Fibroblast of gingiva (primary cell): ENCODE measurements at places on chromosomes 4 and X.
A peak's percentile ranks its signal among the peaks of the same experiment; 100 is the strongest.

DNA sequence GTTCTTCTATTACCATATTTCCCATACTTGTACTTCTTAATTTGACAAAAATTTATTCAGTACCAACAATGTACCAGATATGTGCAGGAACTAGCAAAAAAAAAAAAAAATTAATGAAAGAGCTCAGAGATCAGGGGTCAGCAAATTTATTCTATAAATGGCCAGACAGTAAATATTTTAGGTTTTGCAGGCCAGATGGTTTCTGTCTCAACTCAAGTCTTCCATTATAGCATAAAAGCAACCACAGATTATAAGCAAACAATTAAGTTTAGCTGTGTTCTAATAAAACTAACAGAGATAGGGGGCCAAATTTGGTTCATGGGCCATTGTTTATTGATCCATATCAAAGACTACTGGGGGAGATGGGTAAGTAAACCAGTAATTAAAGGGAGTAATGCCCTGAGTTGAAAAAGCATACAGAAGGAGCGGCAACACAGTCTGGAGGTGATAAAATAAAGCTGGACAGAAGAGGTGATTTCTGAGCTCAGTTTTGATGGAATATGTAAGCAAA is 19.3 kb downstream of the NEK1 start:
- DNase-seq: no peak

- DNase-seq: no peak
Observed at GRCh38 chr4:183205193-183205592, 106.1 kb downstream of the WWC2 start.

DNA sequence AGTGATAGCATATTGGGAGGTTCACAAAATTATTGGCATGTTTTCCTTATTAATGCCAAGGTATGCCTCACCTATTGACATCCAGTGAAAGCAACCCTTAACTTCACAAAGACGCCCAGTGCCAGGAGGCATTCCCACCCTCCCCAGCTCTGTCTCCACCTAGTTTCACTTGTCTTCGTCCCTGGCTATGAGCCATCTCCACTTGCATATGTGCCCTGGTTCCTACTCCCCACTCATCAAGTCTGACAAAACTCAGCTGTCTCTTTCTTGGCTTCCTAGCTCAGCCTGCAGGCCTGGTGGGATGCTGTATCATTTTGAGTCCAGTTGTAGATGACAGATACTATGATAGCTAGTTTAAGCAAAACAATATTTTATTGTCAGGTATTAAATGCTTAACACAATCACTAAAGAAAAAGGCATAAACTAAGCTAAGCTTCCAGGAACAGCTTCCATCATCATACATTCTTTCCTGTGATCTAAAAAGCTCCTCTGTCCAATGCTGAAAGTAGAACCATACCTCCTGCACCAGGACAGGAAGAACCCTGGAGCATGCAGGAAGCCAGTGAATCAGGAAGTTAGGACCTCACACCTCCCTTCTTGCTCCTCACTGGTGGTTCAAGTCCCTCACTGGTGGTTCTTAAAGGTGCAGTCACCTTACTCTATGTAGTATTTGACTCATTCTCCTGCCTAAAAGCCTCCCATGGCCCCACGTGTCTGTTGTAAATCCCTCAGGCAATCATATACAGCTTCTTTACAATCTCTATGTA is 410.3 kb upstream of the RASGEF1B start:
- no peak for DNase-seq

- DNase-seq: no peak
Observed at GRCh38 chrX:35340465-35340864, 397.9 kb downstream of the FAM47B start.

DNA sequence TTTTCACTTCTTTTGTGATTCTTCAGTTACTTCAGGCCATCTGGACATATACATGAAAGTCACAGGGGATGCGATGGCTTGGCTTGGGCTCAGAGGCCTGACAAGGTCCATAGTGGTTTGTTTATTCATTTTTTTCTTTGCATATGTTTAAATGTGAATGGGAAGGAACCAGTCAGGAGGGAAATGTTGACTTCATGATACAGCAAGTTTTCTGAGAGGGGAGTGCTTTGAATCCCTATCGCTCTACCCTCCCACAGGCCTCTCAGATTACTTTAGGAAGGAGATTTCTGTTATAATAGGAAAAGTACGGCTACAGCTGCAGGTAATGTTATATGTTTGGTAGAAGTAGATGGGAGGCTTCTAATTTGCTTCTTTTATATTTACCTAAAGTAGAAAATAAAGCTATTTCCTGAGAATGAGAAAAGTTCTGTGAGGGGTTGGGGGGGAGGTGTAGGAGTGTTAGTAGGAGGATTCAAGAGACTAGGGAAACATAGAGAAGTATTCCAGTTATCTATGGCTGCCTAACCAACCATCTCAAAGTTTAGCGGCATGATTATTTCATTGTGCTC is 322.9 kb downstream of the RAPGEF2 start:
- no peak for DNase-seq

DNA sequence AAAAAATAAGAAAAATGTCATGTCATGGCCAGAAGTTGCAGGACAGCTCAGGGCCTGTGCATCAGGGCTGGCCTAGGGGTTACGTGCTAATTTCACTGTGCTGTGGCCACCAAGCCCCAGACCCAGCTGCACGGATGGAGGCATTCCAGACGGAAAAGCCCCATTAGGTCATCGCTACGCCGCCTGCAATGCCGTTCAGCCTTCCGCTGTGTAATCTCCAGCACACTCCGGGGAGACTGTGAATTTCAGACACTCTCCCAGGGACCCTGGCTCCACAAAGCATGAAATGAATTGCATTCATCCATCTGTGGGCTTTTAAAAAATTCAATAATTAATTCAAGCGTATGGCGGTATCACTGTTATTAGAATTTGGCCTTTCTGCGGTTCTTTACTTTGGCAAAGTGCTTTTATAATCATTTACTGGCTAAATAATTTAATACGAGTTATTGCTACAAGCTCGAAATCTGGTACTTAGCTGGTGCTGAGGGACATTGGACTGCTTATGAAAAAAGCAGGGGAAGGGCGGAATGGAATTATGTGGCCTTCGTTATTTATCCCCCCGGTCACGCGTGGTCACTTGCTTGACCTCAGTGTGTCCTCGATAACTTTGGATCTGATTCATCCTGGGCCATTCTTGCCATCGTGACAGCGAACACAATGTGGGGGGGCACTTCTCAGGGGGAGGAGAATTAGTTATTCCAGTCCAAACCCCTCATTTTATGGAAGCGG is 9.0 kb upstream of the NSG1 start:
- no peak for DNase-seq

- no peak for DNase-seq
Observed at GRCh38 chrX:121975671-121976070, 928.3 kb downstream of the GLUD2 start.

DNA sequence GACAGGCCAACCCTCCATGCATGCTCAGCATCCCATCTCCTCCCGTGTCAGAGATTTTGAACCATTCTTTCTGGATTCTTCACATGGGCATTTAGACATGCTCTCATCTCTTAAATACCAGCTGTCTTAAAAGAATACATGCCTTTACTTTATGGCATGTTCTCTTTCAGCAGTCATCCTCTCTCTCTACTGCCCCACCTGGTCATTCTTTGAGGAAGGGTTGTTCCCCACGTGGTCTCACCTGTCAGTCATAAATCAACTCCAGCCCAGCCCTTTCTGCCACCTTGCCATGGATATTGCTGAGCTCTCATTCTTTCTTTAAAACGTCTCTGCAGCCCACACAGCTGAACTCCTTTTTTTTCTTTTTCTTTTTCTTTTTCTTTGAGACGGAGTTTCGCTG is 111.3 kb downstream of the ARHGAP10 start:
- DNase-seq: no peak

DNA sequence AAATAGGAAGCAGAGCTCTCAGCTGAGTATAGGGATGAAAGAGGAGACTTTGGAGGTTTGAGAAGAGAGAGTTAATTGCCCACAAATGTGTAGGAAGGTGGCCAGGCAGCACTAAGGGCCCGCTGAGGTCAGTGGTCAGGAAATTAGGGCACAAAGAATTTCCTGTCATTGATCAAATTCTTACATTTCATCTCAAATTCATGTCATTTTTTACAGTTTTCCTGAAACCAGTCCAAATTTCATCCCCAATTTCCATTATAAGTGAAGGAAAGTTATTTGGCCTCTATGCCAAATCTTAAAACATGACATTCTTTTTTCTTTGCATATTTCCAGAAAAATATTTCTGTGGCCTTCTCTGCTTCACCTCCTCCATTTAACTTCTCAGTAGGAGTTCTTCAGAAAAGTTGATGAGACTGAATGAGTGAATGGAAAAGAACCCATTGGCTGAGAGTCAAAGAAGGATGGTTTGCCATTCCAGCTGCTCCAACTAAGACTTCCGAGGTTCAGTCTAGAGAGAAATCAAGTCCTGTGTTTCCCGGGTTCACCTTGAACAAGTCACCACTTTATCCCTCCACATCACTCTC is 68.7 kb upstream of the SPRY1 start:
- DNase-seq: no peak

DNA sequence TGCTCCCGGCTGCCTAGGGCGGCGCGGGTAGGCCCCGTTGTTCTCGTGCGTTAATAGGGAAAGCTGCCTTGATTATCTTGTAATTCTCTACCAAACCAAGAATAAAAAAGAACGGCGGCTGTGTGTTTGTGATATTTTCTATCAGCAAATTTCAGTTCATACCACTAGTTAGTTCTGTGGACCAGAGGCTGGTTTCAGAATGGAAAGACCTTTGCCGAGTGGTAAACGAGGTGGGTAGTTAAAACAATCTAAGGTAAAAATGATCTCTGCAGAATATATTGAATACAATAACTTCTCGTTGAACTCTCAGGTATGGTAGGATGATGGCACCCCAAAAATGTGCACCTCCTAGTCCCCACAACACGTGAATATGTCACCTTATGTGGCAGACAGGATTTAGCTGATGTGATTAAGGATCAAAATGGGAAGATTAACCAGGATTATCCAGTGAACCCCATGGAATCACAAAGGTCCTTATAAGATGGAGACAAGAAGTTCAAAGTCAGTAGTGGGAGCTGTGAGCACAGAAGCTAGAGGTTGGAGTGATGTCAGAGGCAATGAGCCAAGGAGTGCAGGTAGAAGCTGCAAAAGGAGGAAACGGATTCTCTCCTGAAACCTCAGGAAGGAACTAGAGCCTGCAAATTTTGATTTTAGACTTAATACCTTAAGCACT is 574 bp upstream of the CFAP97 start:
- DNase-seq: no peak

GRCh38 chrX:11672213-11672612 is 6.5 kb upstream of the ARHGAP6 start:
- DNase-seq: no peak

- DNase-seq: peak; percentile 75
Observed at GRCh38 chrX:29662759-29663503, 552.4 kb upstream of the MAGEB2 start.

- DNase-seq: no peak
Observed at GRCh38 chrX:17824980-17825379, 36.1 kb downstream of the RAI2 start.

- peak; percentile 73 for DNase-seq
Observed at GRCh38 chrX:53287493-53288138, 6.2 kb upstream of the IQSEC2 start.

DNA sequence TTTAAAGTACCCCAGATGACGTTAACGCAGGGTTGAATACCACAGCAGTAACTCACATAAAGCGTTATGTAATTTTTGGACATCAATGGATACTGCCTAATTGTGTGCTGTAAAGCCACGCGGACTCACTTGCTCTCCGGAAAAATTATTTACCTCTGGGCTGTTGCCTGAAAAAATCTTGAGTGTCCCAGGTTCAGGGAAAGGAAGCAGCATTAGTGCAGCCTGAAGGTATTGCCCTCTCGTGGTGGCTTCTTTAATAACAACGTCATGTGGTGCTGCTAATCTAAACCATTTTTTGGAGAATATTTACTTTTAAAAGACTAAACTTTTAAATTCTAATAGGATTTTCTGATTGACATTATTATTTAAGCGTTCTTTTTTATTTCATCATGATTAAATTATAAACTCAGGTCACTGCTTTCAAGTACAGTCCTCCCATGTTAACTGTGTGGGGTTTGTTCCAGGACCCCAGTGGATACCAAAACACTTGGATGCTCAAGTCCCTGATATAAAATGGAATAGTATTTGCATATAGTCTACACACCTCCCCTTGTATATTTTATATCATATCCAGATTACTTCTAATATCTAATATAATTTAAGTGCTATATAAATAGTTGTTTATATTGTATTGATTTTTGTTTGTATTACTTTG is 384.8 kb downstream of the FAM133A start:
- no peak for DNase-seq

GRCh38 chr4:19187691-19188090 is 1064.0 kb upstream of the SLIT2 start:
- no peak for DNase-seq

- DNase-seq: no peak
Observed at GRCh38 chr4:110705440-110705782, 82.5 kb upstream of the PITX2 start.
